ENCODE measurements at places on chromosomes 4 and X.

- DNase-seq, result peak; percentile 70
Observed at GRCh38 chrX:40154853-40155588, 57.3 kb upstream of the BCOR start.

GRCh38 chr4:20426028-20426427 lies 174.3 kb downstream of the SLIT2 start:
- DNase-seq, result no peak

- no peak for DNase-seq
Observed at GRCh38 chr4:17688011-17688441, 73.6 kb downstream of the MED28 start.

- no peak for DNase-seq
Observed at GRCh38 chr4:42280327-42281095, 116.8 kb upstream of the SHISA3 start.

- no peak for DNase-seq
Observed at GRCh38 chr4:10647846-10648245, 36.7 kb downstream of the CLNK start.

DNA sequence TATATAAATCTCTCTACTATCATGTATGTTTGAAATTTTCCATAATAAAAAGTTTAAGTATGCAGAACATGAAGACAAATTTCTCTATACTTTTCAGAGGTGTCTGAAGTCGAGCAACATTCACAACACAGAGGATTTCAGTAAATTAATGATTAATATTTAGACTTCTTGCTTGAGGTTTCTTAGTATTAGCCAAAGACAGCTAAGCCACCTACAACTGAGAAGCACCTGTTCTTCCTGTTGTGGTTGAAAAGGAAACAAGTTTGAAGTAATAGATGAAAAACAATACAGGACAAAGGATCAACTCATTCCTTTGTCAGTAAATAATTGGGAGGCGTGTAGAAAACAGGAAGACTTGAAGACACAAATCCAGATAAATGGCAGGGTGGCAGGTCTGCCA lies 21.1 kb downstream of the SCML1 start:
- no peak for DNase-seq

- DNase-seq, result no peak
Observed at GRCh38 chrX:11267425-11267824, 25.8 kb upstream of the AMELX start.

- no peak for DNase-seq
Observed at GRCh38 chr4:21879187-21879586, 69.4 kb downstream of the KCNIP4 start.

- DNase-seq, result no peak
Observed at GRCh38 chr4:78019414-78019813, 37.7 kb upstream of the FRAS1 start.

DNA sequence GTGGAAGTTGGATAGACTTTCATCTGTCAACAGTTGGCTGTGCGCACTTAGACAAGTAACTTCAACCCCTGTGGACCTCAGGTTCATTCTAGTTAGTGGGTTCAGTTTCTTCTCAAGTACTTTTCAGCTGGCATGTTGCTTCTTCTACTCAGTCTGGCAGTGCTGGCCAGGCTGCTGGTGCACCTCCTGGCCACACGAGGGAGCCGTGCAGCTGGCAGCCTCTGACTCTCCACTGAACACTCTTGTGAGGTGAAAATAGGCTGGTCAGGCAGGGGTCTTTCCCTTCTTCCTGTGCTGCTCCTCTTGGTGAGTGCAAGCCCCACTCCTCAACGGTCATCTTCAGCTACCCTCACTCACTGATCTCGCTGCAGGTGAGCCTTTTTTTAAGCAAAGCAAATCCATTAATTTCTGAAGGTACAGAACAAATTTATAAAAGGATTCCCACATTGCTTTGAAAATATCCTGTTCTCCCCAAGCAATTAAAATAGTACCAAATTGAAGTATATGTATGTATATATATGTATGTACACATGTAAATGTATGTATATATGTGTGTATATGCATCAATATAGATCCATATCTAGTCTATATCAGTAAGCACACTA lies 30.6 kb downstream of the LONRF3 start:
- peak; percentile 19 for DNase-seq

- DNase-seq, result no peak
Observed at GRCh38 chrX:110394651-110395050, 36.0 kb downstream of the RTL9 start.

GRCh38 chrX:70453024-70453618 lies 8.5 kb downstream of the DLG3 start:
- DNase-seq, result no peak

DNA sequence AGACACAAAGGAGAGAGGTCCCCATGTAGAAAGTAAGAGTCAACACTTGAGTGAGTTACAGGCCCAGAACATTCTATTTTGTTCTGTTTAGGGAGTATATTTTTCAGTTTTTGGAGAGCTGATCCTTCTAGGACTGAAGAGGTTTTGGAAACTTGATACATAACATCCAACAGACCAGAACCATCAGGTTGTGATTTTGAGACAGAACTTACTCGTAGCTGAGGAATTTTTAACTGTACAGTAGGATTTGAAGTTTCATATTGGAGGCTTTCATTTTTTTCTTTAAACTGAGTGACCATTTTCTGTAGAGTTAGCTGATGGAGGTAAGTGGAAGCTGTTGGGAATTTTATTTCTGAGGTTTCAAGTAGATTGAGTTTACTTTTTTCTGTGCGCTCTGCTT lies 73.3 kb downstream of the NCAPG start:
- no peak for DNase-seq

- peak; percentile 48 for DNase-seq
Observed at GRCh38 chr4:52659722-52660261, 691 bp upstream of the USP46 start.

- DNase-seq, result no peak
Observed at GRCh38 chrX:120238933-120239332, 11.7 kb upstream of the ZBTB33 start.

DNA sequence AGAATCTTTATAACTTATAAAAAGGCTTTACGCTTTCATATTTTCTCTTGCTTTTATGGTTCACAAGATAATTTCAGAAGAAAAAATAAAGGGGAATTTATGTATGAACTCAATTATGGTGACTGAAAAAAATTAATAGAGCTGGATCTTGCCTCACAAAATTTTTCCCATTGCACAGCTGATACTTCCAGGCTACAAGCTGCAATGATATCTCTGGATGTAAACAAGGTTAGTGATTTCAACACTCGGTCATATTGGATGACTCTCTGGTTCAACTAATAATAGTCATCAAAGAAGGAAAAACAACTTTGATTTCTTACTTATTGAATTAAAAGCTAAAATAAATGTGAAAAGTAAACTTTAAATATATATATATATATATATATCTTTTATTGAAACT lies 868.0 kb downstream of the FAT4 start:
- DNase-seq, result no peak

DNA sequence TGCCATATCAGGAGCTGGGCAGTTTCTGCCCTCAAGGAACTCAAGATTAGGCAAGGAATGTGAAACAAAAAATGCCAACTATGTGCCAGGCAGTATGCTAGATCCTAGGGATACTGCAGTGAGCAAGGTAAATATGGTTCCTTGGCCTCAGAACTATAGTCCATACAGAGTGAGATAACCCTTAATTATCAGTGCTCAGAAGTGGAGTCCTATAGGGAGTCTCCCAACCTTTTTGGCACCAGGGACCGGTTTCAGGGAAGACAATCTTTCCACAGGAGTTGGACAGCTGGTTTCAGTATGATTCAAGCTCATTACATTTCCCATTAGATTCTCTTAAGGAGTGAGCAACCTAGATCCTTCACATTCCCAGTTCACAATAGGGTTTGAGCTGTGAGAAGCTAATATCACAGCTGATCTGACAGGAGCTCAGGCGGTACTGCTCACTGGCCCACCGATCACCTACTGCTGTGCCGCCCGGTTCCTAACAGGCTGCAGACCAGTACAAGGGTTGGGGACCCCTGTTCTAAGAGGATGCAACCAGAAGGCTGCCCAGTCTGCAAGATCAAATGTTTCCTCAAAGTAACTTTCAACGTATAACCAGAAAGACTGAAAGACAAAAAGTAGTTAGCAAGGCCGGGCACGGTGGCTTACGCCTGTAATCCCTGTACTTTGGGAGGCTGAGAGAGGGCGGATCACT lies 1.7 kb upstream of the SRP72 start:
- DNase-seq, result no peak

- no peak for DNase-seq
Observed at GRCh38 chr4:158051401-158052235, 121.2 kb downstream of the GASK1B start.

GRCh38 chr4:96149894-96150293 lies 310.0 kb downstream of the PDHA2 start:
- DNase-seq, result no peak

- DNase-seq, result no peak
Observed at GRCh38 chr4:6271701-6272465, 2.2 kb downstream of the WFS1 start.

- no peak for DNase-seq
Observed at GRCh38 chr4:152039023-152039481, 278.2 kb upstream of the GATB start.

- DNase-seq, result peak; percentile 34
Observed at GRCh38 chrX:40006106-40007017, 91.4 kb downstream of the BCOR start.

- DNase-seq, result no peak
Observed at GRCh38 chr4:176321589-176321988, 1.8 kb downstream of the SPCS3 start.

DNA sequence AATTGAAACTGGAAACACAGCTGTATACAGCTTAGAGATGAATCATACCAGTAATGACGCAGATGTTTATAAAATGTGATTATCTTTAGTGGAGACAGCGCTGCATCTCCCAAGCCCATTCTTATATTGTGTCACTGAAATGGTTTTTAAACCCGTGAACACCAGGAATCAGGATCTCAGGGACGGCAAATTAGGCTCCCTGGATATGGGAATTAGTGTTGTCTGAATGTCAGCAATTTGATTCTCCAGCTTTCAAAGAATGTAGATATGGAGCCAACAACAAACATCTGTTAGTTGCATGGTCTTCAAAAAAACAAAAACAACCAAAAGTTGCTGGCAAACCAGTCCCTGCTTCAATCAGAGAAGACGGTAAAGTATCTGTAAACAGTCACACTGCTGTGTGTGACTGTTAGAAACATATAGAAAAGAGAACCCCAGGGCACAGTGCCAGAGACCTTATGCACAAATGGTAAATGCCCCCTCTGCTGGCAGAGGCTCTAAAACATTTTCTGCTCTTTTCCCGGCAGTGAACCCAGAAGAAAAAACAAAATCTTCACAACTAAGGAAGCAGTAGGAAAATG lies 351.9 kb upstream of the FTHL17 start:
- DNase-seq, result peak; percentile 62

DNA sequence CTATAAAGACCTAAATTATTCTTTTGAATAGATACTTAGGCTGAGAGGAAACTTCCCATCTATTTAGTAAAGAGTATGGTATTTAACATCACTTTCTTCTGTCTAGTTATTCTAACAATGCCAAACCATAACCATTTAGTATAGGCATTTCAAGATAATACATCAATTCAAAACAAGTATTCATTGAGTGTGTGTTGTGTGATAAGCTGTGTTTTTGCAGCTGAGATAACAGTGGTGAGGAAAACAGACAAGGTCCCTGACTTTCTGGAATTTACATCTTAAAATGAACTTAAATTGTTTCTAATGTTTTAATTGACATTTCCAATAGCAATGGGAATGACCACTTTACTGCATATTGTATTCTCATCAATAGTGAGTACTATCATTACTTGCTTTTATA lies 22.4 kb upstream of the TSPAN5 start:
- no peak for DNase-seq

DNA sequence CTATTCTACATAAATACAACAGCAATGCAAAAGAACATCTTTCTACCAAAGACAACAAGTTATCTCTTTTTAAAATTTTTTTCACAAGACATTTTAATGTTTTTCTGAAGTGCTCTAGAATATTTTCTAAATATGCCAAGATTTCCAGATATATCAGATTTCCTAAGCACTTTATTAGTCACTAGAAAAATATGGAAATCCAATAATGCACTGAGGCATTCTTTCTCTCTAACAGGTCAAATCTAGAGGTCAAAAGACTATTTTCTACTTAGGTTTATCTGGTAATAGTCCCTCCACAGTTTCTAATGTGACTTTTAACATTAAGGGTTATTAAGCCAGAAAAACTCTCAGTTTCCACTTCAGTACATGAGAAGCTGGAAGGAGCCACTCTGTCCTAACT lies 1041.2 kb upstream of the INTU start:
- DNase-seq, result no peak

DNA sequence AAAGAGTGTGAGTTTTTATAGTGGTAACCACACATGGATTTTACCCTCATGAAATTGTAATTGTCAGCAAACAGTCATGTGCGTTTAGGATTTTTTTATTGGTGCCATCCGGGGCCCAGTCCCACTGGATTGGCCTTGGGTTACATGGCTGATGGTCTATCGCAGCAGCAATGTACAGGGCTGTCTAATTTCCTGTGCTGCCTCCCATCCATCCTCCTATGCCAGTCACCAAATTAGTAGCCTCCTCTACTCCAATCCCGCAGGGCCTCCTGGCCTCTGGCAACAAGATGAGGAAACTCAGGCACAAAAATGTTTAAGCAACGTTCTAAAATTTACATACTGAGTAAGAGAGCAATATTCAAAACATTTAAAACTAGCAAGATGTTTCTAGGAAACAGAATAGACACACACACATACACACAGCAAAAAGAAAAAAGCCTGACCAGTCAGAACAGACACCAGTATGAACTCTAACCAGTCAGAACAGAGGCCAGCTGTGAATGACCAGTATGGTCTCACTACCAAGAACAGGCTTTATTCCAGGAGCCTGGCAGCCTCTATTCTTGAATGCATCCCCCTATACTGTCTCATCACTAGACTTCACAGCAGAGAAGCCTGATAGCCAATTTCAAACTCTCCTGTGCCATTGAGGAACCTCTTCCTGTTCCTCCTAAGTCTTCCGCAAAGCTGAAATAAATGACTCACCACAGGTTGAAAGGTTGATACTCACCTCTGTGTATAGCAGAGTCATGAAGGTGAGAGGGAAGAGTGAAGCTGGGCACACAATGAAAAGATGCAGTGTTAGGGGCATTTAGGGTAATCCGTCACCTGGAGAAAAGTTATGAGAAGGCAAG lies 42.6 kb downstream of the CHRNA9 start:
- no peak for DNase-seq

DNA sequence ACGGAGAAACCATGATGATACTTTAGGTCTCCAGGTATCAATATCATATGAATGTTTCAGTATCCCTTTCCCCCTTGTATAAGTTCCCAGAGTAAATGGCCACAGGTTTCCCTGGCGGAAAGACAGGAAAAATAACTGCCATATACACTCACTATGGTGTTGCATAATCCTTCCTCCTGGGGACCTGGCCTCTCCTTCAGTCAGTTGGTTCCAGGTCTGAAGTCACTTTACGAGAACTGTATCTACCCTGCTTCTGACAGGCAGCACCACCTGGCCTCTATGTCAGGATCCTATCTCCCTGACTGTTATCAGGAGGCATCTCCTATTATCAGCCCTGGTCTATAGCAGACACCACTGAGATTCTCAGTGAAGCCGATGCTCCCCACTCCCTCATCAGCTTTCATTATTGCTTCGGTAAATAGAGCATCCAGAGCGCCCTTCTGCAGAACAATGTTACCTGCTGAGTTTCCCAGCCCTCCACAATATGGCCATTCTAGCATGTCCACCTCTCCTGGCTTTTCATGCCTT lies 22.6 kb downstream of the HAUS3 start:
- DNase-seq, result no peak

GRCh38 chr4:106301393-106302061 lies 14.5 kb downstream of the TBCK start:
- no peak for DNase-seq
